ACHN (cell line): ENCODE measurements at places on chromosomes 2 and 18.

DNA sequence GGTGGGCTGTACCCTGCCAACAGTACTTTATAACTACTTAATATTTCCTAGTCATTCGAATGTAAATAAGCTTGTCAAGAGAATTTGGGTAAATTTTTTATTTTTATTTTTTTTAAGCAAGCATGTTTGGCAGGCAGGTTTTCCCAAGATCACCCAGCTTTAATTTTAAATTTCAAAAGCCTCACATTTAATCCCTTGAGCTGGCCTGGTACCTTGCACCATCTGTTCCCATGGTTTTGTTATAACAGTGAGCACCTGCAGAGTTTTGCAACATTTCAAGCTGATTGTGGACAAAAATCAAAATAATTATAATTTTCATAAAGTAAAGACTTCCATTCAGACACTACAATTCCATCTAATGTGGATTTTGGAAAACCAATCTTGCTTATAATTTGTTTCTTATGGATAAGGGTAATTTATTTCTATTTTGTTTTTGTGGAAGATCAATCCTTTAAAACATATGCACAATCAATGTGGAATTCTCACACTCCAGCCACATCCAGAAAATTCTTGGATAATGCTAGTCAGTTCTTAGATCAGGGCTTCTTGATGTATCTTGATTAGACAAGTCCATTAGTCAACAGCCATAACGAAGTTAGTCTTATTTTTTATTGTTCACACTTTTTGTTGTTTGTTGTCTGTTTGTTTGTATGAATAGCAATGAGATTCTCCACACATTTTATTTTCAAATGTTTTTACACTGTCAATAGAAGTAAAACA, 689.3 kb downstream of the NR4A2 start:
- no peak for DNase-seq

DNA sequence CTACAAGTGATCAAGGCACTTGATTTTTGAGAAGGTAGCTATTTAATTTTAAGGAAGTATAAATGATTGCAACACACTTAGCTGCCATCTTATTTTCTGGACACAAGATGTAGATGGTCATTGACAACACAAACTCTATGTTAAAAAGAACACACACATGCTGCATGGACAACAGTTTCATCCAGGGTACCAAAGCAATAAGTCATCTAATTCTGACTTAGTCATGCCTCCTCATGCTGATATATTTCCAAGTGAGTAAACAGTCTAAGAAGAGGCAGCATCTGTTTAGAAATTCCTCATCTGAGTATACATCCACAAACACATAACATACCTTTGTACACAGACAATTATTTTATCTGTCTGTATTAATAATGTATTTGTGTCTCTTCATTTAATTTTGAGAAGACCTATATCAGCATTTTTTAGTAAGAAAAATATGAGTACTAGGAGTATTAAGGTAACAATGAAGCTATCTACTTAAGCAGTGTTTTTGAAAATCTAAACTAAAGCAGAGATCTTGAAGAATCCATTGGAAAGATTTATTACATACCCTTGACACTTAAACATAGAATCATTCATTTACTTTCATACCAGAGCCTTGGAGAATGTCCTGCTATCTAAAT, 84.9 kb downstream of the SCN1A start:
- no peak for DNase-seq

DNA sequence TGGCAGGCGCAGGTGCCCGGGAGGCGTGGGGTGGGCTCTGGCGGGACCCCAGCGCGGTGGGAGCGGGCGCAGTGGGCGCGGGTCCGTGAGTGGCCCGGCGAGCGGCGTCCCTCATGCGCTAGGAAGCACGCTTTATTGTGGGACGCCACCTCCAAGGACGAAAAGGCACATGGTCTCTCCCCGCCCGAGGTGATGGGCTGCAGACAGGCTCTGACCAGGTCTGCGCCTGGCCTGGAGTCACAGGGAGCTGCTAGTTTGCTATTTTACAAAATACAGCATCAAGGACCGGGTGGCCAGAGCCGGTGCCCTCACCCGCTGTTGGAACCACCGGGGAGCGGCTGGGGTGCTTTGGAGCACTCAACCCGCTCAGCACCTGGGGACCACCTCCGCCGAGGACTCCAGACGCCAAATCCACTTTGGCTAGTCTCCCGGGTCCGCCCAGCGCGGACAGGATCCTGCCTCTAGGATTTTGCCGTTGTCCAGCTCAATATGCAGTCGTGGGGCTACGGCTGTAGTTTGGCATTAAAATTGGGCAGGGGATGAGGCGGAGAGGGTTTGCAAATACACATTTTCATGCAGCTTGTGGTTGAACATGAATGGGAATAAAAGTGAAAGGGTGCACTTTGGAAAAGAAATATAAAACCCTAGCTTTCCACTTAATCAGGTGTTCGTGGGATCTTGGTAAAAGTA, 65.4 kb downstream of the LRRFIP1 start:
- DNase-seq, result peak; percentile 52

DNA sequence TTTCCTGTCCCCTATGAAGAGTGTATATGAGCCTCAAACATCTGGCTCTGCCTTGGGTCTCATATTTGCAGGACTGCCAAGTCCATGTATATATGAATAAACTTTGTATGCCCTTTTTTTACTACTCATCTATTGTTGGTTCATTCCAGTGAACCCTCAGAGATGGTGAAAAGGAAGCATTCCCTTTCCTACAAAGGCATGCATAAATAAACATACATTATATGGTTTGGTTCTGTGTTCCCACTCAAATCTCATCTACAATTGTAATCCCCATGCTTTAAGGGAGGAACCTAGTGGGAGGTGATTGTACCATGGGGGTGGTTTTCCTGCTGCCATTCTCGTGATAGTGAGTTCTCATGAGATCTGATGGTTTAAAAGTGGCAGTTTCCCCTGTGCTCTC, 534.2 kb downstream of the SPAG16 start:
- DNase-seq, result no peak

DNA sequence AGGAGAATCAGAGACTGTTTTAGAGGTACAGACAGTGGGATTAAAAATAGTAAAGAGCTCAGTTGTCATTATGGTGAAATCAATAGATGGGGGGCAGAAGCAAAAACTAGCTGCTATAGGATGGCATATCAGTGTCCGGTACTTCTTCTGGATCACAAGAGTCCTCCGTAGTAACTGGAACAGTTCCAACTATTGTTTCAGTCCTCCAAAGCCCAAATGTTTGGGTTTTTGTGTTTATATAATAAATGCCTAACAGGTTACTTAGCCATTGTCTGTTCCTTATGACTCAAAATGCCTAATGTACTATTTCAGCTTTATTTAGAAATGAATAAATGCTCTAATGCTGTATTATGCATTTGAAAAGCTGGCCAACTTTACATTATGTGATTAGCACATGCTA, 401.2 kb downstream of the PTH2R start:
- no peak for DNase-seq

GRCh38 chr2:225493420-225494099, 94.0 kb downstream of the NYAP2 start:
- no peak for DNase-seq

GRCh38 chr2:23367760-23368159, 17.2 kb upstream of the KLHL29 start:
- DNase-seq, result no peak

GRCh38 chr2:176613323-176613987, 344.2 kb downstream of the MTX2 start:
- no peak for DNase-seq

DNA sequence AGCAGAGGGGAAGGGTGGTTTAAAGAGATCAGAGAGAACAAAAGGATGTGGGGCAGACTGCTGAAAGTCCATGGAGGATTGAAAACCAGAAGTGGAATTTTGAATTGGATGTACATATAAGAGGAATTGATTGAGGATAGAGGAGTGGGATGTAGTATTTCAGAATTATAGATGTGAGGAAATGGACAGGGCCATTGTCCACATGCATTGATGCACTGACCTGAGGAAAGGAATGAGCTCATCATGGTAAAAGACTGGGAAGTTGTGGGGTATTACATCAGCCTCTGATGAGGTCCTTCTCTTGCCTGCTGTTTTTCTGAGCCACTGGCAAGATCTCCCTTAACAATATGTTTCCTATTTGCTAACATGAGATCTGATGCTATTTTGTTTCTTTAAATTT, 365.7 kb upstream of the FANCL start:
- DNase-seq, result no peak

- no peak for DNase-seq
These were observed 114.6 kb upstream of the KCTD1 start for GRCh38 chr18:26662996-26663395.

GRCh38 chr2:25566694-25567093, 106.7 kb downstream of the DTNB start:
- no peak for DNase-seq

DNA sequence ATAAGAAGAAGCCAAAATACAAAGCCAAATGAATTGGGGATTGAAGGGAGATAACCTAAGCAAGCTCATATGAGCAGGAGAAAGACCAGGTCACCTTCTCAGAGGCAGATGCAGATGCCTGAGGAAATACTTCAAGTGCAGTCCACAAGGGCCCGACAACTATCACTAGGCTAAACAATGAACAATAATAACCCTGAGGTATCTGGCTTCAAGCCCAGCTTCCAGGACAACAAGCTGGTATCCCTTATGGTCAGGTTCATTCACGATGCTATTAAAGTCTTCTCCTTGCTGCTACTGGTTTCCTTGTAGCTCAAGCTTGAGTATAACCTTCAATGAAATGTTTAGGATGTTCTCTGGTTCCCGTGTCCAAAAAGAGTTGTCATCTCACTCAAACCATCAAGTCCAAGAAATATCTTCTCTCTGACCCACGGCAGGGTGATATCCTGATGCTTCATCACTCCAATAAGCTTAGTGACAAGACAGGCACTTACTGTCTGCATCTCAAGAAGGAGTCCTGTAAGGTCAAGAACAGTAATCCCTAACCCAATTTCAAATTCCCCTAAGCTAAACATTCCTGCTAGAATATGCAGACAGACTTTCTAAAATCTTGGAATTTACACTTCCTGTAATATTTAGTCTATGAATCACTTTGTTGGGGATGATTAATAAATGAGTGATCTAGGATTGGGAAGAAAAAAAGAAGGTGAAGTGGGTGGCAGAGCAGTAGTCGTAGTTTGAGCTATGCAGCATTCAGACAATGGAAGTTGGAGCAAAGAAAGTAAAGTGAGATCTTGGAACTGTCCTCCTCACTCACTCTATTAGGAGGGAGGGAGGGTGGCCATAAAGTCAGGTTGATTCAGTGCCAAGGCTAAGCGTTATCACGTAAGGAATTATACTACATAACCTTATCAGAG, 33.1 kb downstream of the CHN1 start:
- peak; percentile 89 for DNase-seq

- no peak for DNase-seq
These were observed 128.9 kb downstream of the SMAD7 start for GRCh38 chr18:48821845-48822244.

DNA sequence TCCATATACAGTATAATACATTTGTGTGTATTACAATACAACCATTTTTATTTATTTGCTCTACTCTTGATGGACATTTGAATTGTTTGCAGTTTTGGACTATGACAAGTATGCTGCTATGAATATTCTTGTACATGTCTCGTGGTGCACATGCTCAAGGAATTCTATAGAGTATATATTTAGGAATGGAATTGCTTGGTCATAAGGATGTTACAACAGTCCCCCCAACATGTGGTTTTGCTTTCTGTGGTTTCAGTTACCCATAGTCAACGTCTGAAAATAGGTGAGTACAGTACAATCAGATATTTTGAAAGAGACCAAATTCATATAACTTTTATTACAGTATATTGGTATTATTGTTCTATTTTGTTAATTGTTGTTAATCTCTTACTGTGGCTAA, 24.1 kb upstream of the PLEKHM3 start:
- DNase-seq, result no peak

- DNase-seq, result no peak
These were observed 16.6 kb upstream of the MSTN start for GRCh38 chr2:190079160-190079559.
